Psoas muscle (tissue), 8 donors: ENCODE measurements at places on chromosomes 7 and 10. TPM values are rescaled to one million over a fixed set of nuclear protein-coding genes. Genes with fewer than 3 reads are reported as not detected.

Gene CACNB2
- 0.48 TPM for polyA plus RNA-seq

Gene BMPER
- polyA plus RNA-seq: 1.6 TPM

Gene UPK3B
- polyA plus RNA-seq: 0.23 TPM

Gene SPDYE5
- polyA plus RNA-seq: 0.01 TPM

Gene TMEM72
- polyA plus RNA-seq: not detected

Gene NKX1-2
- polyA plus RNA-seq: not detected

Gene C10orf67
- 0.03 TPM for polyA plus RNA-seq
